ENCODE measurements at places on chromosomes 7 and 10. TPM values are rescaled to one million over a fixed set of nuclear protein-coding genes. Genes with fewer than 3 reads are reported as not detected.
A peak's percentile ranks its signal among the peaks of the same experiment; 100 is the strongest.

DNA sequence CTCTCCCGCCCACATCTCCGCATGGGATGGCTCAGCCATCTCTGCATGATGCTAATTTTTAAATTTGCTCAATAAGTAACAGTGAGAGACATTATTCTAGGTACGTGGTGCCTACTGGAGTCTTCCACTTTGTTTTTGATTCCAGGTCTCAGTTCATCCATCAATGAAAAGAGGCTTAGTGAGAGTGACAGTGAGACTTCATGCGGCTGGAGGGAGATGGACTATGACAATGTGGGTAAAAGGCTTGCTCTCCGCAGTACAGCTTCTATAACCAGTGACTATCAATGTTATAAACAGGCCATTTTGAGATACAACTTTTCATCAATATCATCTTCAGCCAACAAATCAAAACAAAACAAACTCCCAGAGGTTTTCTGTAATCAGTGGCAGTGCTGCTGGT lies 563.4 kb upstream of the MKI67 start:
- DNase-seq = no peak

DNA sequence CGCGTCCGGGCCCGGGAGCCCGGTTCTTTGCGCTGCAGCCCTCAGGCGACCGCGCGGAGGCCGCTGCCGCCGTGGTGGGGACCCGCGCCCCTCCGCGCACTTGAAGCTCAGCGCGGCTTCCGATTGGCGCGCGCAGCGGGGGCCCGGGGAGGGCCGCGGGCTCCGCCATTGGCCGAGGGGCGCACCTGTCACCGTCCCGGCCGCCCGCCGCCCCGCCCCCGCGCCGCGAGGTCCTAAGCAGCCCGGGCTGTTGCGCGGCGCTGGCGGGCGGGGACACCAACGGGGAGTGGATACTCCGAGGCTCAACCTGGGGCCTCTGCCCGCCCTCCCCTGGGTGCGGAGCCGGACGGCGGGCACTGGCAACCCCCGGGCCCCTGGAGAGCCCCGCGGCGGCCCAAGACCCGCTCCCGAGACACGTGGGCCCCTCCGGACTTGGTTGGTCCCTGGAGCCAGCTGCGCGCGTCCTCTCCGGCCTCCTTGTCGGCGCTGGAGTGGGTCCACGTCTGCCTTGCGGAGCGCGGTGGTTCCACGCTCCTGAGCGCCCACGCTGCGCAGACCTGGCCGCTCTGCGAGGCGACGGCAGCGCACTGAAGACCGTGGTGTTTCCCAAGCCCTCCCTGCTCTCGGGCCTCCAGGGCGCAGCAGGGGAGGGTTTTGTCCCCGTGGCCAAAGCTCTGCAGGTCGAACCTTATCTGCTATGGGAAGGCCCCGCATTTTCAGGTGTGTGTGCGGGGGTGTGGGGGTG lies at the start of gene MNX1:
Gene MNX1 (minus strand): TSS at position 76 of the 745 bp plus-strand sequence. CDS start 313 bp downstream, outside the sequence.
- DNase-seq = peak; percentile 87

DNA sequence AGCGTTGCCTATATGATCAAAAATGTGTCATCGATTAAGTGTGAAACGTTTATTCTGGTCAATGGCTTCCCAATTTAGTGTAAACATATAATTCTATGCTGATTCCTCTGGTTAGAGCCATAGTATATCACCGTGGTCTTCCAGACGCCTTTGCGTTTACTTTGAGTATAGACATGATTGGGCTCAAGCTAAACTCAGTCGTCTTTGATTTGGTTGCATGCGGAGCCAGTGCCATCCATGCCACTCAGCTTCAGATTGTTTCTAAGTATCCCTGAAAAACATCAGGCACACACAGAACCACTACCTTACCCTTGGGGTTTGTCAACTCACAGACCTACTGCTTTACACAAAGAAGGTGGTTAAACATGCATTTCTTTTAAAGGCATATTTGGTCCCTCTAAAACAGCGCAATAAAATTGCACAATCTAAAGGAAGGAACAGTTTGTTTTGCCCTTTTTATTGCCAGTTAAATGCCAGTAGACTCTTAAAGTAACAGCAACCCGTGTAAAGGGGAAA lies 273.6 kb upstream of the KLF6 start:
- DNase-seq = no peak

DNA sequence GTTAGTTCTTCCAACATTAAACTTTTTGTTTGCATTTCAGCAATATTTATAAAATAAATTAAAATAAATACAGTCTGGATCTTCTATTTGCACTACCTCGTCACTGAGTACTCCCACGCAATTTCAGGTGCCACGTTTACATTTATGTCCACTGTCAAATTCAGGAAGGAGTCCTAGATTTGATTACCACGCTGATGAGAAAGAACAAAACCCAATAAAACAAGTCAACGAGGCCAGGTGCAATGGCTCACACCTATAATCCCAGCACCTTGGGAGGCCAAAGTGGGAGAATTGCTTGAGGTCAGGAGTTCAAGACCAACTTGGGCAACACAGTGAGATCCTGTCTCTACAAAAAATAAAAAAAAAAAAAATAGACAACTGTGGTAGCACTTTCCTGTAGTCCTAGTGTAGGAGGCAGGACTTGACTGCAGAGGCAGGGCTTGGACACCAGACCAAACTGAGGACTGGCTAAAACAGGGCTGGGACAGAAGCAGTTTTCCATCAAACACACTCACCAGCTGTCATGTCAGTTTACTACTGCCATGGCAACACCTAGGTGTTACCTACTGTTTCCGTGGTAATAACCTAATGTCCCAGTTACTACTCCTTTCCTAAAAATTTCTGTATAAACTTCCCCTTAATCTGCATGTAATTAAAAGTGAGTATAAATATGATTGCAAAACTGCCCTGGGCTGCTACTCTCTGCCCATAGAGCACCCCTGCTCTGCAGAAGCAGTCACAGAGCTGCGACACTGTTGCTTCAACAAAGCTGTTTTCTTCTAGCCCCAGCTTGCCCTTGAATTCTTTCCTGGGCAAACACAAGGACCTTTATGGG lies 341.7 kb downstream of the PARD3 start:
- DNase-seq = no peak

Gene P4HA1
- 25.3 TPM for total RNA-seq

- DNase-seq = no peak
These were observed 167.7 kb upstream of the ADO start for GRCh38 chr10:62636825-62637248.

DNA sequence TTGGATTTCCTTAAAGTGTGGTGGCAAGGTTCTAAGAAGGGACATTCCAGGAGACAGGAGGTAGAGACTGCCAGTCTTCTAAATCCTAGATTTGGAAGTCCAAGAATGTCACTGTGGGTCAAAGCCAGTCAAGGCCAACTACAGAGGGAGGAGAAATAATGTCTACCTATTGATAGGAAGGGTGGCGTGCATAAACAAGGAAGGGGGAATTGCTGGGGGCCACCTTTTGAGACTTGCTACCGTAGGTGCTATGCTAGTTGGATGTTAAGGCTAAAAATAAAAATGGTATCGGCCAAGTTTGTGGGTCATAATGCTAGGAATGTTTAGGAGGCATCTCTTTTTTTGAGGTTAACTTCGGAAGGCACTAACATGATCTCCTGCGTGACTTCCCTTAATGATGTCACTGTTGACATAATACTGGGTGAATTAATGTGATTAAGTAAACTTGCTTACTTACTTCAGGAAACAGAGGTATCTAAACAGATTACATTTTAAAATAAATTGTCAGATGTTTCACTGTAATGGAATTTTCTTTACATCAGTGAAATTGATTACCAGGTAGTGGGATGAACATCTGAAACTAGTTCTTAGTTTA lies 4.8 kb downstream of the BTRC start:
- no peak for DNase-seq
